ENCODE measurements at places on chromosomes 5 and 9. TPM values are rescaled to one million over a fixed set of nuclear protein-coding genes. Genes with fewer than 3 reads are reported as not detected.

REEP2 gene
- total RNA-seq = 28.3 TPM

C5orf52 gene
- not detected for total RNA-seq

FOXE1 gene
- total RNA-seq = not detected

SOX30 gene
- total RNA-seq = not detected

TAF11L2 gene
- total RNA-seq = not detected

SPATA31C1 gene
- not detected for total RNA-seq

PIP5KL1 gene
- 3.7 TPM for total RNA-seq

HTR4 gene
- total RNA-seq = not detected

LCN9 gene
- total RNA-seq = not detected

CYLC2 gene
- total RNA-seq = not detected

OTP gene
- 0.24 TPM for total RNA-seq

CCL27 gene
- total RNA-seq = not detected

PFN3 gene
- not detected for total RNA-seq
